ENCODE measurements at places on chromosomes 5 and 9.

- no peak for DNase-seq
Observed at GRCh38 chr5:122362361-122362760, 50.3 kb downstream of the SNCAIP start.

DNA sequence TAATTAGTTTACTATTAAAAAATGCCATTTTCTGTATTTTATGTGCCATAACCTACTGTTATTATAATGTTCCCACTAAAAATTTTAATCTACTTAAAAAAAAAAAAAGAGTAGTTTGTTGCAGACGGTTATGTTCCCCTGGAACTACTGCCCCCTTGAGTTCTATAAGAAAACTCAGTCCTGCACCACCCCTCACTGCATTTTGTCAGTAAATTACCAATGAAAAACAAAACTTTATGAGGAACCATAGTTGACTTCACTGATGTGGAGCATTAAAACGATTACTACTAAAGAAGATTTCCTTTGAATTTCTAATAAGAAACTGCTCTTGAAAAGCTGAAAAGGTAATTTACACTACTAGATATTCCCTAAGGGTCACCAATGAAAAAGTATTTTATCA is 288.7 kb downstream of the FBXL17 start:
- peak; percentile 27 for DNase-seq

GRCh38 chr9:131661568-131662288 is 78.1 kb downstream of the RAPGEF1 start:
- DNase-seq: no peak

DNA sequence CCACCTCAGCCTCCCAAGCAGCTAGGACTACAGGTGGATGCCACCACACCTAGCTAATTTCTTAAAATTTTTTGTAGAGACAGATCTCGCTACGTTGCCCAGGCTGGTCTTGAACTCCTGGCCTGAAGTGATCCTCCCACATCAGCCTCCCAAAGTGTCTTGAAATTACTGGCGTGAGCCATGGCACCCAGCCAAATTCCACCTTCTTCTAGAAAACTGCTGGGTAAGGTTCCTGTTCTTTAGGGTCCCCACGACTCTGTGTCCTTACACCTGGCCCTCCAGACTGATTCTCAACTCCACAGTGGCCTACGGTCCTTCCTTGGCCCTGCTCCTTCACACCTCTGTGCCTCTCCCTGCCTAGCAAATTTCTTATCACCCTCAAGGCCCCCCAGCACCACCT is 1.9 kb downstream of the MAPK9 start:
- no peak for DNase-seq
